ENCODE measurements at places on chromosomes 2 and 18. TPM values are rescaled to one million over a fixed set of nuclear protein-coding genes. Genes with fewer than 3 reads are reported as not detected.
A peak's percentile ranks its signal among the peaks of the same experiment; 100 is the strongest.

Gene PROM2
- 46.6 TPM for total RNA-seq

Gene FOXI3
- not detected for total RNA-seq

Gene CDH2
- 0.20 TPM for total RNA-seq

- H3K27me3 ChIP-seq: no peaks in the 10 kb centered on the region
- no peaks in the 10 kb centered on the region for H3K36me3 ChIP-seq
- H3K4me3 ChIP-seq: no peak overlapping the region
- H3K4me1 ChIP-seq: no peaks in the 10 kb centered on the region
- no peak for DNase-seq
- H3K27ac ChIP-seq: no peak overlapping the region
These were observed 62.9 kb upstream of the APCDD1 start for GRCh38 chr18:10391506-10391905.

DNA sequence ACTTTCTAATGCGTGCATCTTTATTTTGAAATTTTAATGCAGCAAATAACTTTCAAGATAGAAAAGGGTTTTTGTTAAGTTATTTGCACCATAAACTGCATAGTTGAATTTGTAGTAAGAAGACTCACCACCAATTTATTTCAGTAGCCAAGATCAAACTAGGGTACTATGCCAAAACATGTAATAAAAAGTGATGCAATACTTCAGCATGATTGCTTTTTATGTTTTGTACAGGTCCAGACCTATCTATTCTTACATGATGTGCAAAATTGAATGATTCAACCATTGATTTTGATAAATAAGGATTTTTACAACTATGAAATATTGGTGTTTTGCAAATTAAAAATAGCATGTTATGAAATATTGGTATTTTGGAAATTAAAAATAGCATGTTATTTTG, 26.7 kb downstream of the AGPS start:
- no peak overlapping the region for H3K4me3 ChIP-seq
- no peaks in the 10 kb centered on the region for H3K27me3 ChIP-seq
- peaks cover 35% of the 10 kb centered on the region for H3K4me1 ChIP-seq

DNA sequence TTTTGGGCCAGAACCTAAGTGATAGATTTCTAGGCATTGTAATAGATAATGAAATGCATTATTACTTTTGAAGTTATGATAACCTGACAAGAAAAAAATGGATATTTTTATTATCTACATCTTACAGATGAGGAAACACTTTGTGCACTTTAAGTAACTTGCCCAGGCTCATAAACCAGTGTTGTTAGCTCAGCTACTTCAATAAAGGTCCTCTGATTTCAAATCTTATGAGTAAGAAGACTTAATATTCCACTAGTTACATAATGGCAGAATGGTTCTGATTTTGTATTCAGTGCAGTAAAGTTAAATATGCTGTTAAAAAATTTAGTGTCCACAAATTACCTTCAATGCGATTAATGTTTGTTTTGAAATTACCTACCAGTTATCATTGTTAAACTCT, 199.0 kb downstream of the BABAM2 start:
- H3K27me3 ChIP-seq: no peaks in the 10 kb centered on the region
- H3K4me3 ChIP-seq: no peak overlapping the region
- no peaks in the 10 kb centered on the region for H3K36me3 ChIP-seq

DNA sequence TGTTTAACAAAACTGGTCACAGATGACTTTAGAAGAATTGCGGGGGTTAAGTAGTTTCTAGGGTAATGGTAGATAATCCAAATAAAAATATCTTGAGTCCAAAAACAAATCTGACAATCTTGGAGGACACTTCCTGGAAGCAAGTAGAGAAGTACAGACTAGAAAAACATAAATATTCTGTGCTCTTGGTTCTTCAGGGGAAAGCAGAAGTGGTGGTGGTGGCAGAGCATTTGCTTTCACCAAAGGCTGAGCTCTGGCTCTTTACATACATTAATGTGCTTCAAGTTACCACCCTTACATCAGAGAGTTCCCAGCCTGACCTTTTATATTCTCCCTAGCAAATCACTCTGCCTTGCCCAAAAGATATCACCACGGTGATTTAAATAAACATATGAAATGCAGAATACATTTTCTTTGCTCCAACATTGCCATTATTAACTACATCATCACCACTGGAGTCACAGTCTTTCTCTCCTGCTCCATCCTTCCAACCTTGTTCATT, 15.3 kb downstream of the PDE11A start:
- DNase-seq: no peak
- H3K36me3 ChIP-seq: no peaks in the 10 kb centered on the region
- H3K4me1 ChIP-seq: no peaks in the 10 kb centered on the region
- no peaks in the 10 kb centered on the region for H3K27me3 ChIP-seq
- no peak overlapping the region for H3K4me3 ChIP-seq
- no peak overlapping the region for H3K27ac ChIP-seq

DNA sequence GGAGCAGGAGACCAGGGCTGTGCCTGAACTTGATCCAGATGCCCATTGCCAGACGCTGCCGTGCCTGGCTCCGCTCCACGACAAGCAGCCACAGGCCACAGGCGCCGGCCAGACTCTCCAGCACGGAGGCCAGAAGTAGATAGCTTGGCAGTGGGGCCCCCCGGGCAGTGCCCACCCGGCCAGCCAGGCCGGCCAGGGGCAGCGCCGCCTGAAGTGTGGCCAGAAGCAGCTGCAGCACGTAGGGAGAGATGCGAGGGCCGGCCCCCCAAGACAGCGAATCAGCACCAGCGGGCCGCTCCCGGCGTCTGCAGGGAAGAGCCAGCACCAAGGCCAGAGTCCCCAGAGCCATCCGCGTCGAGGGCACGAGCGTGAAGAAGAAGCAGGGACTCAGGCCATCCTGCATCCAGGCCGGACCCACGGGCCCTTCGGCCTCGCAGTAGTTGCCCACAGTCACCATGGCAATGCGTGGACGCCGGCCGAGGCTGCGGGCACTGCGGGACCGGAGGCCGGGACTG, 484 bp downstream of the ABCB6 start:
- no peaks in the 10 kb centered on the region for H3K27me3 ChIP-seq
- H3K27ac ChIP-seq: peak overlapping the region; percentile 90
- DNase-seq: peak; percentile 70

- DNase-seq: no peak
- no peaks in the 10 kb centered on the region for H3K27me3 ChIP-seq
- H3K27ac ChIP-seq: no peak overlapping the region
- no peaks in the 10 kb centered on the region for H3K4me1 ChIP-seq
- H3K4me3 ChIP-seq: no peak overlapping the region
These were observed 129.9 kb downstream of the MTX2 start for GRCh38 chr2:176399074-176399598.

GRCh38 chr2:159292157-159292556, 5.7 kb upstream of the WDSUB1 start:
- no peak overlapping the region for H3K4me3 ChIP-seq
- no peaks in the 10 kb centered on the region for H3K27me3 ChIP-seq
- H3K4me1 ChIP-seq: peaks cover 15% of the 10 kb centered on the region

- no peaks in the 10 kb centered on the region for H3K4me1 ChIP-seq
- peaks cover 23% of the 10 kb centered on the region for H3K27me3 ChIP-seq
- H3K27ac ChIP-seq: no peak overlapping the region
- no peak overlapping the region for H3K4me3 ChIP-seq
- no peaks in the 10 kb centered on the region for H3K36me3 ChIP-seq
These were observed 28.9 kb upstream of the IER3IP1 start for GRCh38 chr18:47204908-47205522.

DNA sequence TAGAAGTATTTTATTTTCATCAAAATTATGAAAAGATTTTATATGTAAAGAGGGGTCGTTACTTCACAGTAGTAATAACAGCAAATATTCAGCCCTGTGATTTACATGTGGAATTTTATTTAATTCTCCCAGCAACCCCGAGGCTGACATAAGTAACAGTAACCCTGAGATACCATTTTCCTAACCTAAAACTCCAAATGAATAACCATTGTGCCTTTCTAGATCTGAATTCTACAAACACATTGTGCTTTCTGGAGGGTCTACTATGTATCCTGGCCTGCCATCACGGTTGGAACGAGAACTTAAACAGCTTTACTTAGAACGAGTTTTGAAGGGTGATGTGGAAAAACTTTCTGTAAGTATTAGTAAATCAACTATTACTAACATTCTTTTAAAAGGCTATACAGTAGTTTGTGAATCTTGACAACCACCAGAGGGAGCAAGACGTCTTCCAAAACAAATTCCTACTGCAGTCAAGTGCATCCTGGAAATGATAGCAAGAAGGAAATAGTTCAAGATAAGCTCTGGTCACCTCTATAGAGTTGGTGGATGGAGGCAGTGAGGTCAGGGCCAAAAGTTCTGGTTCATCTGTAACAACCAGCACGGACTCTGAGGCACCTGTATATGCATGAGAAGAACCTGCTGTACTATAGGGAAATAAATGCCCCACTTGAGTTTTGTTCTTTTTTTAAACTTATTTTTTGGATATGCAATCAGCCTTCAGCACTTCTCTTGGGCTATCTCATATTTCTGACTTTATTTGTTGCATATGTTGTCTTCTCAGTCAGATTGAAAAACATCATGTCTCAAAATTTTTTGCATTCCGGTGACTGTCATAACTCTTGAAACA, 37.4 kb downstream of the ACTR2 start:
- no peaks in the 10 kb centered on the region for H3K27me3 ChIP-seq
- peaks cover 27% of the 10 kb centered on the region for H3K36me3 ChIP-seq
- no peak overlapping the region for H3K27ac ChIP-seq
- H3K4me3 ChIP-seq: no peak overlapping the region

Data from transverse colon (tissue), 4 donors.